Hepatocyte (in vitro differentiated cells): ENCODE measurements at places on chromosomes 12 and 14. TPM values are rescaled to one million over a fixed set of nuclear protein-coding genes. Genes with fewer than 3 reads are reported as not detected.

Gene RD3L
- not detected in 2 replicates for total RNA-seq

Gene TC2N
- total RNA-seq: 72.6 and 77.2 TPM in 2 replicates

Gene MDGA2
- total RNA-seq: 0.70 and 1.1 TPM in 2 replicates

Gene LMNTD1
- total RNA-seq: 0.87 TPM in 1 of 2 replicates, not detected in the other

Gene EML5
- 1.1 and 1.4 TPM in 2 replicates for total RNA-seq

Gene OR4Q2
- not detected in 2 replicates for total RNA-seq

Gene PTGDR
- 2.5 and 3.1 TPM in 2 replicates for total RNA-seq

Gene NOVA1
- 2.7 and 3.3 TPM in 2 replicates for total RNA-seq

Gene GUCY2C
- total RNA-seq: 47.6 and 48.1 TPM in 2 replicates

Gene MGP
- 115 and 117 TPM in 2 replicates for total RNA-seq

Gene PZP
- 0.08 and 0.10 TPM in 2 replicates for total RNA-seq

DNA sequence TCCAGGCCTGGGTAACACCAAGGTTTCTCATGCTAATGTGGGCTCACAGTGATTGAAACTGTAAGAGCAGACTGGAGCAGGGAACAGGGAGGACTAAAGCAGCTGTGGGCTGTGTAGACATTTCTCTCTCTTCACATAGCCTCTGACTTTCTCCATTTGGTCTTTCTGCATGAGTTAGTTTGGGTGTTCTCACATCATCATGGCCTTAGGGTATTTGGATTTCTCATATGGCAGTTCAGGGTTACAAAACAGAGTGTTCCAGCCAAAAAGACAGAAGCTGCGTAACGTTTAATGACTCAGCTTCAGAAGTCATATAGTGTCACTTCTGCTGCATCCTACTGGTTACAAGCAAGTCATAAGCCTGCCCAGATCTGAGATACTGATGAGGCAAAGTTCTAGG is 52.0 kb upstream of the OSBPL8 start:
- no peak for DNase-seq

- DNase-seq: no peak
These were observed at the start of gene RPL10L for GRCh38 chr14:46651526-46652144. Gene RPL10L (minus strand): TSS chr14:46651781. CDS start chr14:46651736, 45 bp downstream.

DNA sequence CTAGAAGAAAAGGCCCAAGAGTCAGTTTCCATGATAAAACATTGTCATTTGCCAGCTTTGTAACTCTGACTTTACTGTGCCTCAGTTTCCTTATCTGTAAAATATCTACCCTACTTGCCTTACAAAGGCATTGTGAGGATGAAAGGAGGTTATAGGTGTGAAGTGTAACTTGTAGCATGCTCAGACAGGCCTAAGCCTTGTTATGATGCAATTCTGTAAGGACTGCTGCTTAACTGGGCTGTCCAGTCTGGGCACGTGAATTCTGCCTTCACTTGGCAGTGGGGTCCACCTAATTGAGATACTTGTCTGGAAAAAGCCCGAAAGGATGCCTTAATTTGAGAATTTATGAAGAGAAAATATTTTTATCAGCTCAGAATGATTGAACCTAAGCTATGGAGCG is 114.5 kb upstream of the DYRK2 start:
- DNase-seq: no peak

DNA sequence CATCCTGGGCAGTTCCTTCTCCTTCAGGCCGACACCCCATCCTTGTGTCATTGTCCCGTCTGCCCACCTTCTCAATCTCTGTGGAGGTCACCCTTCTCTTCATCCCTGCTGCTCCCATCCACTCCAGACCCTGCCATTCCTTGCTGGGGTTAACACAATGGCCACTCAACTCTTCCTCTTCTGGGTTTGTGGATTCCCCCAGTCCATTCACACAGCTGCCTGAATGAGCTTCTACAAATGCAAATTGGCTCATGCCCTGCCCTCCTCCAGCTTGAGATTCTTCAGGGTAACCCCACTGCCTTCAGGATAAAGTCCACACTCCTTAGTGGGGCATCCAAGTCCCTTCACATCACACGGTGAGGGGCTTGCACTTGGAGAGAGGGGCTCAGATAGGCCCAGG is 17.2 kb upstream of the PRMT8 start:
- no peak for DNase-seq

DNA sequence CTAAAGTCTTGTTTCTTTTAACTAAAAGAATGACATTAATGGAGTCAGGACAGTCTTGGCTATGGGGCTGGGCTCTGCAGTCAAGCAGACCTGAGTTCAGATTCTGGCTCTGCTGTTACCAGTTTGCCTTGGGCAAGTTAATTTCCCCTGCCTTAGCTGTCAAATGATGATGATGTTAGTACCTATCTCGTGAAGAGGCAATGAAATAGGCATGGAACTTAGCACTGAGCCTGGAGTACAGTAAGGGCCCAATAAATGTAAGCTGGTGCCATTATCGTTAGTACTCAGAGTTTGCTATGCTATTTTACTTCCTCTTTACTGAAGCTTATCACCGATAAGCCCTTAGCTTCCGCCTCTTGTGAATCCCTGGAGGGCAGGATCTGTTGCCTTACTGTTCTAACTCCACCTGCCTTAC is 8.5 kb downstream of the FBXW8 start:
- DNase-seq: peak; percentile 32

- no peak for DNase-seq
These were observed 90.2 kb downstream of the NTN4 start for GRCh38 chr12:95700316-95700785.

- DNase-seq: peak; percentile 83
These were observed 75.0 kb downstream of the TGFB3 start for GRCh38 chr14:75906680-75907280.

DNA sequence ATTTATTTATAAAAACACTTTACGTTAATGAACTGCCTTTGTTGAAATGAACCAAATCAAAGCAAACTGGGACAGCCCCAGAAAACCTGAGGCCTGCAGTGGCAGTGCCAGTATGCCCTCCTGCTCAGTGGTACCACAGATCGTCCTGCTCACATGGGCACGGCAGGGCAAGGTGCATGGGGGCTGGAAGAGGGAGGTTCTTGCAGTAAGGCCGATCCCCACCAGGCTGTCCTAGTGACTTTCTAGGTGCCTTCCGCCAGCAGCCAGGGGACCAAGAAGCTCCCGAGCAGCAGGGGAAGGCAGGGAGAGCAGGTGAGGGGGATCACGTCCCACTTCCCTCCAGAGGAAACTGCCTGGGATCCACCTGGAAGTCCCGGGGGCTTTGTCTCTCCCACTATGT is 63.9 kb downstream of the TESC start:
- no peak for DNase-seq

- DNase-seq: no peak
These were observed 125.6 kb downstream of the CRACR2A start for GRCh38 chr12:3627336-3627735.

DNA sequence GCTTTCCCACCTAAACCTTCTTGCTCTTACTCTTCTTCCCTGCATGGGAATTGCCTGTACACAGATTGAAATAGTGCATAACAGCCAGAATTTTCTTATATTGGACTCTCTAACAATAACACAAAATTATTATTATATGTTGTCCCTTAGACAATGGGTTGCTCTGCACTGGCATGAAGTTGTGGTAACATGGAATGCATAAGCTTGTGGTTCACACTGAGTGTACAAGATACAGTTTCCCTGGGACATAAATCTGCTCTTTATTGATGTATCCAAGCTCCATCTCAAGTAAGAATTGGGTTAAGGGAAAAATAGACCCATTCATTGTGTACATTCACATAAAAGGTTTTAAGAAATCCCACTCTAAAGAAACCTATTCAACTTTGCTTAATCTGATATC is 114.4 kb upstream of the NTF3 start:
- no peak for DNase-seq

- no peak for DNase-seq
These were observed 1318.9 kb downstream of the AACS start for GRCh38 chr12:126384026-126384564.

- DNase-seq: no peak
These were observed 377.8 kb downstream of the FUT8 start for GRCh38 chr14:65790172-65790815.

GRCh38 chr14:59788176-59788575 is 82.4 kb downstream of the RTN1 start:
- no peak for DNase-seq

GRCh38 chr14:23285530-23286019 is 357 bp downstream of the HOMEZ start:
- DNase-seq: no peak

GRCh38 chr12:91718326-91718725 is 427.3 kb downstream of the BTG1 start:
- no peak for DNase-seq

DNA sequence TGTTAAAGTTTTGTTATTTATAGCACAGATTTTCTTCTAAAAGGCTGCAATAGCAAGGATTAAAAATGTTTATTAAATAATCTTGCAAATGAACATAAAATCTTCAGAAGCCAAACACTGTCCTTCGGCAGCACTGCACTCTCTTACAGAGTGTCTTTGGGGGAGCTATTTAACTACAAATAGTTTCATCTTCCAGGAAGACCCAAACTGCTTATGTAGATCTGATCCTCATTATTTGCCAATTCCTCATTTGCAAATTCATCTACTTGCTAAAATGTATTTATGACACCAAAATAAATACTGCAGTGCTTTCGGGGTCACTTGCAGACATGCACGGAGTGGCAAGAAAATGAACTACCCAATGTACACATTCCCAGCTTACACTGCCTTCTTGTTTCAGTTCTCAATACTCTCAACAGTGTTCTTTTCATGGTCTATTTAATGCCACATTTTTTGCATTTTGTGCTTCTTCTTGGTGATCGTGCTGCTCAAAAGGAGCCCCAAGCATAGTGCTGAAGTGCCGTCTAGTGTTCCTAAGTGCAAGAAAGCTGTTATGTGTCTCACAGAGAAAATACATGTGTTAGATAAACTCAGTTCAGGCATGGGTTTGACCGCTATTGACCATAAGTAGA is 128.1 kb downstream of the PRKD1 start:
- no peak for DNase-seq

DNA sequence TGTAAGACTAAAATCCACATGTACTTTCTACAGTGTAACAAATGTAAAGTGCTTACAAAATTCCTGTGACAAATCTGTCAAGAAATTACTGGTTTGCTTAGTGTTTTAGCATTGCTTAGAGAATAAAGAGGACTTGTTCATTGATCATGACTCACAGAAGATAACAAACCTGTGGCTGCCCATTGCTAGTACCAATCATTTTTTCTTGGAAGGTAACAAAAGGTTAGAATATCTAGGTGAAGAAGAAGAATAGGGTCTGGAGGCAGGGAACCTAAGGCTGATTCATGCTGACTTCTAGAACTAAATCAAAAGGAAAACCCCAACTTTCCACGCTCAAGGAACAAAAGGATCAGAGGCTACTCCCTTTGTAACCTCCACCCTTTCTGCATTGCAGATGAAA is 232.7 kb upstream of the ABCD2 start:
- no peak for DNase-seq

DNA sequence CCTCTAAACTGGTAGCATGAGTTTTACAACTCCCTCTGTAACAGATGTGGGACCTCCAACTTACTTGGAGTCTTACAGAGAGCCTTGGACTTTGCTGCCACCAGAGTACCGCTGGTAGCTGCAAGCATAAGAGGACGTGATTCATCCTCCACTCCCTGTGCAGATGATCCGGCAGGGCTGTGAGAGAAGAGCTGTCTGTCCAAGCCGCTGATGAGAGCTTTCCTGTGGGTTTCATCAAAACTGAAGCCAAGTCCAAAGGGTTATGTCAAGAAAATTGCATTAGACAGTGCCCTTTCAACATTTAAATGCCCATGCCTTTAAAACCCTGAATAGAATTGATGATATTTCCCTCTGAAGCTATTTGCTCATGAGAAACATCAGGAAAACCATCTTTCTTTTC is 85.8 kb downstream of the LLPH start:
- peak; percentile 40 for DNase-seq
